ENCODE measurements at places on chromosomes 7 and 10.

DNA sequence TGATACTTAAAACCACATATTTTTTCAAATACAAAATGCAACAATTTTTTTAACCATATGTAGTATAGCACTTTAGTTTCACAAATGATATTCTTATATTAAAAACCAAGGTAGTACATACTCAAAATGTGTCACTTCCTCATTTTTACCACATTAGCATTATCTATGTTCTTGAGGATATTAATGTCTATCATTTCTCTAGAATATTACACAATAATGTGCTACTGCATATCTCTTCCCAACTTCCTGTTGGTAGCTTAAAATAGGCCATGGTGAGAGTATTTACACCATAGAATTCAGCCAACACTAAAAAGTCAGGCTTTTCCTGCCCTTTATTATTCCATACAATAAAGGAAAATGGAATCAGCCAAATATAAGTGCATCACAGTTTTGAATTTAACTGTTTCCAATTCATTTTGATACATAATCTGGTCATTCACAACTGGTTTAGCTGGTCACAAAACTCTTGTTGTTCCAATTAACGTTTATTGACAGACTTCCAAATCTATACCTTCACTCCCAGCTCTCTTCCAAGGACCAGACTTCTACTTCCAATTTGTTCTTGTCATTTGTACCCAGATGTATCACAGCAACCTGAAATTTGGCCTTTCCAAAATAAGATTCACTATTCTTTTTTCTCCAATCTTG is 20.0 kb upstream of the LRRC17 start:
- no peak for DNase-seq

- no peak for DNase-seq
These were observed 537 bp downstream of the SH3PXD2A start for GRCh38 chr10:103854686-103855391.

DNA sequence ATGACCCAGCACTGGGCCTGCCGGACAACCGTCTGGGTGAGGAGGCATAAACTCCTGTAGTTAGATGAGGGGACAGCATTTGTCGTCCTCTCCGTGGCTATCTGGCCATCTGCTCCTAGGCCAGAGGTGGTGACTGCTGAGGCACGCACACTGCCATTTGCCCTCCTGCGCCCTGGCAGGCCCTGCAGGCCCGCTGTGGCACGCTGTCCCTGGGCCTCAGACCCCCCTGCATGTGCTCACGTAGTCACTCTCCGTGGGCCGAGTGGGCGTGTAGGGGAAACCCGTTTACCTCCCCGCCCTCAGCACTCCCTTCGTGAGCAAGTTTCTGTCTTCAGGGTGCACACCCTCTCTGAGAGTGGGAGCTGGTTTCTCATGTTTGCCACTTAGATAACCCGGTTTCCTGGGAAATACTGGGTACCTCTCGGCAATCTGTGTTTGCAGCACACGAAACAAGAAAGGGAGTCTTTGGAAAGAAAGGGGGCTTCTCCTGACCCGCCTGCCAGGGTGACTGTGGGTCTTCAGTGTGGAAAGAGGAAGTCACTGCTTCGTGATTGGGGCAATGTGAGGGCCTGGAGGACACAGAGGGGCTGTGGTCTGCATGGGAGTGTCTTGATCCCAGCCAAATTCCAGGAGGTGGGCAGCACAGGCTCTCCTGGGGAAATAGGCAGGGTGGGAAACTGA is 10.8 kb downstream of the ADAMTS14 start:
- DNase-seq: peak; percentile 16

- no peak for DNase-seq
These were observed 75.7 kb downstream of the CCDC3 start for GRCh38 chr10:12925845-12926244.

- DNase-seq: no peak
These were observed 133.9 kb downstream of the ANLN start for GRCh38 chr7:36523371-36524101.

GRCh38 chr10:80516506-80517075 is 21.1 kb upstream of the SH2D4B start:
- no peak for DNase-seq

DNA sequence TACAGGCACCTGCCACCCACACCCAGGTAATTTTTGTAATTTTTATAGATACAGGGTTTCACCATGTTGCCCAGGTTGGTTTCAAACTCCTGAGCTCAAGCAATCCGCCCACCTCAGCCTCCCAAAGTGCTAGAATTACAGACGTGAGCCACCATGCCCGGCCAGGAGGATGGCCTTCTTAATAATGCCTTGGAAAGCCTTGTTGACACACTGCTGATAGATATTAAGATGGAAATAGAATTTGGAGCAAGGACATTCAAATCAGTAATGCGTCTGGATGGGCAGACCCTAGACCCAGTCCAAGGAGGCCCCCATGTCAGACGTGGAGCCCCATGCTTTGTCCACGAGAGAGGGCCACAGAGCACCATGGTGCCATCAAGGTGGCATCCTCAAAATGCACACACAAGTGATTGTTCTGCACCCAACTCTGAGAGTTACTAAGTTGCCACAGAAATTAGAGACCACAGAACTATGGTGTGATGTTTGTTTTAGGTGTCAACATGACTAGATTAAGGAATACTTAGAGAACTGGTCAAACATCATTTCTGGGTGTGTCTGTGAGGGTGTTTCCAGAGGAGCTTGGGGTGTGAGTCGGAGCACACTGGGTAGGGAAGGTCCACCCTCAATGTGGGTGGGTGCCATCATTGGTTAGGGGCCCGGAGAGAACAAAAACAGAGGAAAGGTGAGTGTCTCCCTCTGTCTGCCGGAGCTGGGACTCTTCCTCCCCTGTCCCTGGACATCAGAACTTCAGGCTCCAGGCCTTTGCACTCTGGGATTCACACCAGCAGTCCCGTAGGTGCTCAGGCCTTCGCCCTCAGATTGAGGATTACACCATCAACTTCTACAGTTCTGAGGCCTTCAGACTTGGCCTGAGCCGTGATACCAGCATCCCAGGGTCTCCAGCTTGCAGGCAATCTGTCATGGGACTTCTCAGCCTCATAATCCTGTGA is 34.5 kb downstream of the EBF3 start:
- no peak for DNase-seq

DNA sequence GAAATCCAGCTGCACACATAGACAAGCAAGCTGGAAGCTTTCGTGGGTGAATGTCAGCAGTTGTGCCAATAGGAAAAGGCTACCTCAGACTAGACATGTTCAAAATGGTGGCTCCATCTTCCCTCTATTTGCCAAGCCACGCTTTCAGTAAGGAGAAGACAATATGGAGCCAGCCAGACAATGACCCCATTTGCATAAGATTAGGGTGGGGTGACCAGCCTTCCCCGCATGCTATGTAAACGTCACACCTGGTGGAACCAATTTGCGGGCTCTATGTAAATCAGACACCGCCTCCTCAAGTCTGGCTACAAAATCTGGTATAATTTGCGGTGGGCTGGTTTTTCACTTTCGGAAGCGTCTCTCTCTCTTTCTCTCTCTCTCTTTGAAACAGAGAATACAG is 297.4 kb upstream of the PCDH15 start:
- no peak for DNase-seq

DNA sequence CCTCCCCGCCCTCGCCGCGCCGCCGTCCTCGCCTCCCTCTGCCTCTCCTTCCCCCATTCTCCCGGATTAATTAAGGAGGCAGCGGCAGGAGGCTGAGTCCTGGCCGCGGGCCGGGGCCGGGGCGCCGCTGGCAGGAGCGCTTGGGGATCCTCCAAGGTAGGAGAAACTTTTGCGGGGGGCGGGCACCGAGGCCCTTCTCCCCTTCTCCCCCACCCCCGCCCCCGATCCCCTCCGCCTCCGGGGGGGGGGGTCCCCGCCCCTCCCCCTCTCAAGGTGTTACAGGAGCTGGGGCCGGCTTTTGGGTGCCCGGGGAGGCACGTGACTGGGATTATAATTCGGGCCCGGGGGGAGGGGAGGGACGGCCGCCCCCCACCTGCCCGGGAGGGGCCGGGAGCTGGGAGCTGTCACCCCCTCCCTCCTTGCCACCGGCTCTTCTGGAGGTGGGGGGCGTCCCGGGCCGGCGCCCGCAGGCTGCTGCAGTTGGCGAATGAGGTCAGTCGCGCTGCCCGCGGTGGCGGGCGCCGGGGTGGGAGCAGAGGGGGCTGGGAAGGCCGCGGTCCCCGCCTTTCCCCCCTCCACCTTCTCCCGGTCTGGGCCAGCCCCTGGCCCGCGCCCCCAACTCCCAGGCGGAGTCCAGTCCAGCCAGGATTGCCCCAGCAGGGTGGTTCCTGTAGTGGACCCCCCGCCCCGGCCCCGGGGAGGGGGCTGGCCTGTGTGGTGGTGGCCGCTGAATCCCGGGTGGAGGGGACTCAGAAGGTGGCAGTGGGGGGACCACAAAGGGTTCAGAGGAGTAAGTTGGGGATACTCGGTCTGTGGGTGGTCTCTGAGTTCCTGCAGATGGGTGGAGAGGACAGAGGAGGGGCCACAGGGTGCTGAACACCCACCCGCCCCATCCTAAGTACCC is 567 bp downstream of the GTF2IRD1 start:
- DNase-seq: no peak

- no peak for DNase-seq
These were observed 365.9 kb downstream of the REEP3 start for GRCh38 chr10:63887023-63887589.

GRCh38 chr10:73262105-73262730 is 9.8 kb upstream of the MRPS16 start:
- no peak for DNase-seq

DNA sequence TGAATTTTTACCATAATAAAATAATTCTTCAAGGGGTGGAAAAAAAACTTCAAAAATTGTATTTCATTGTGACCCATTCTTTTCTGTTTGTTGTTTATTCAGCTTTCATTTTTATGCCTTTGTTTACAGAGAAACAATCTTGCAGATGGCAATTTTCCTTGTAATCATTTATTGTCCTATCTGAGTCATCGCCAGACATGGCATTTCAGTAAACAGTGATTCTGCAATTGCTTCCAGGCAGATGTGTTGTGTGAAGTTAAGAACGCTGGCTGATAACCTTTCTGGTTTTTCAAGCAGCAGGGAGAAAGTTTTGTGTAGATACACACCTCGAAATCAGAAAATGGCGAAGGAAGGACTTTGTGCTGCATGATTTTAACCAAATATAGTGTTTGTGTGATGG is 80.7 kb upstream of the RPA3 start:
- DNase-seq: no peak

GRCh38 chr10:16991011-16991410 is 138.6 kb downstream of the CUBN start:
- no peak for DNase-seq

DNA sequence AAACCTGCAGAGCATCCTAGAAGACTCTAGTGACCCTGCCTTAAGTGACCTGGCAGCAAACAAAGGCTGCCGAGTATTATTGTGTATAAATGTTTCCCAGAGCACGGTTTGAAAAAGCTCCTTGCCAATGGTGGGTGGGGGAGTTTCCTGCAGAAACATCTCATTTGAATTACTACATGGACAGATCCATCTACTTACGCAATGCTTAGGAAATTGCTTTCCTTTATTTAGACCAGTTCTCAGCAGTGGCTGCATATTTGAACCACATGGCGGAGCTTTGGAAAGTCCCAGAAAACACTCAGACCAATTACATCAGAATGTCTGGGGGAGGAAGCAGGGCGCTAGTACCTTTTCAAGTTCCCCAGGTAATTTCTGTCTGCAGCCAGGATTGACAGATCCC is 560.9 kb downstream of the SDK1 start:
- no peak for DNase-seq

DNA sequence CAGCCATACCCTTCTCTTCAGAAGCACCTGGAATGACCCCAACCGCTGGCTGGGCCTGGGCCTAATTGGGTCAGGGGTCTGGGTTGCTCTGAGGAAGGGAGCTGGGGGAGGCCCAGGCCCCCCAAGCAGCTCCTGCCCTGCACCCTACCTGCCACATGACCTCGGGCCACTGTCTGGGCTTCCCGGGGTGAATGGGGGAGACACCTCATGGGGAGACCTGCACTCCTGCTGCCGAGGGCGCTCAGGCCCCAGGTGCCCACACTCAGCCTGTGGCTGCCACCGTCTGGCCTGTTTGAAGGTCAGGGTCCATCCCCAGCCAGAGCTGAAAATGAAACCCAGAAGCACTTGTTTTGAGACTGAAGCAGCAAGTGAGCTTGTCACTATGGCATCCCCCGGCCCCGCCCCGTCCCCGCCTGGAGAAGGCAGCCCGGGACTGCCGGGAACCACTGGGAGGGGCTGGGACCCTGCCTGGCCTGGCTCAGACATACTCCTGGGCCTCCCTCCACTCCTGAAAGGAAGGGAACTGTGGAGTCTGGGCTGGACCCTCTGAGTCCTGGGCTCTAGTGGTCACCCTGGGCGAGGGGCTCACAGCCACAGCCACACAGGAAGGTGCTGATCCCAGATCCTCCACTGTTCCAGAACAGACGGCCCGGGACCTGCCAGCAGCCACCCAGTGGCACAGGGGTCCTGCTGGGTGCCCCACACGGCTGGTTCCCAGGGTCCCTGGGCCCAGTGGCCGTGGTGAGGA is 7.4 kb upstream of the MICALL2 start:
- DNase-seq: no peak

- DNase-seq: no peak
These were observed 24.5 kb upstream of the MSRB2 start for GRCh38 chr10:23070913-23071218.

DNA sequence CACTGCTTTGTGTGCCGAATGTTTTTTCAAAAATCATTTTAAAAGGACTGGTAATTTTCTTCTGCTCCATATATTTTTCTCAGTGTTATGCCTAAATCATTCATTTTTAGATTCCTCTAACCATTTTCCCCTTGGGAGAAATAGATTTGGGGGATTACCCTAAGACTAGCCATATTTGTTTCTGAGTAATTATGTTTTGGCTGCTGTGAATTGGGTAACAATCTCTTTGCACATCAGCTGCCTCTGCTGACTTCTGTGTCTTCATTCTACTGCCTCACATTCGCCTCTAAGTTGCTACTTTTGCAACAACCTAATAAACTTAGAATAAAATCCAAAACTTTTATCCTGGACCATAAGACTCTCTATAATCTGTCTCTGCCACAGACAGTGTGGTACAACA is 18.5 kb upstream of the MRC1 start:
- no peak for DNase-seq

DNA sequence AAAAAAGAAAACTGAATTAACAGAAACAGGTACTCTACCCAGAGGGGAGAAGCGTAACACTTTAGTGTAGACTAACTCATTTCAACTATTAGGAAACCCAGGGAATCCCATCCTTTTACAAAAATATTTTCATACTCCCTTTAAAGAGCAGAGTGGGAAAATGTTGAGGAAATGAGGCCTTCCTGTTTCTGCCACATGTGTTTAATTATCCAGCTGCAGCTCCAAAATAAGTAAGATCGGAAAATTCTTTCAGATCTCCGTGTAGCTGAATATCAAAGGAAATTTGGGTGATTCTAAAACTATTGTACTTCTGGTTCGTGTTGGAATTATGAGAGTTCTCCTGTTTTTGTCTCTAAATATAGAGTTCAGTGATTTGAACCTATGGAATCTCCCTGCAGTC is 58.0 kb upstream of the CAV2 start:
- DNase-seq: no peak

- DNase-seq: no peak
These were observed 125.1 kb upstream of the KCTD7 start for GRCh38 chr7:66503551-66504031.

Data from stimulated activated CD8-positive, alpha-beta memory T cell treated with anti-CD3 and anti-CD28 coated beads, Interleukin-15, amount 100 ng/mL, for 48 hours (primary cell).